ENCODE measurements at places on chromosomes 16 and 17.

- no peak for DNase-seq
Observed at GRCh38 chr16:86186313-86186712, 287.4 kb downstream of the IRF8 start.

- no peak for DNase-seq
Observed at GRCh38 chr17:39252788-39253460, 27.2 kb upstream of the STAC2 start.

GRCh38 chr17:44001461-44001920, 2.9 kb upstream of the NAGS start:
- no peak for DNase-seq

DNA sequence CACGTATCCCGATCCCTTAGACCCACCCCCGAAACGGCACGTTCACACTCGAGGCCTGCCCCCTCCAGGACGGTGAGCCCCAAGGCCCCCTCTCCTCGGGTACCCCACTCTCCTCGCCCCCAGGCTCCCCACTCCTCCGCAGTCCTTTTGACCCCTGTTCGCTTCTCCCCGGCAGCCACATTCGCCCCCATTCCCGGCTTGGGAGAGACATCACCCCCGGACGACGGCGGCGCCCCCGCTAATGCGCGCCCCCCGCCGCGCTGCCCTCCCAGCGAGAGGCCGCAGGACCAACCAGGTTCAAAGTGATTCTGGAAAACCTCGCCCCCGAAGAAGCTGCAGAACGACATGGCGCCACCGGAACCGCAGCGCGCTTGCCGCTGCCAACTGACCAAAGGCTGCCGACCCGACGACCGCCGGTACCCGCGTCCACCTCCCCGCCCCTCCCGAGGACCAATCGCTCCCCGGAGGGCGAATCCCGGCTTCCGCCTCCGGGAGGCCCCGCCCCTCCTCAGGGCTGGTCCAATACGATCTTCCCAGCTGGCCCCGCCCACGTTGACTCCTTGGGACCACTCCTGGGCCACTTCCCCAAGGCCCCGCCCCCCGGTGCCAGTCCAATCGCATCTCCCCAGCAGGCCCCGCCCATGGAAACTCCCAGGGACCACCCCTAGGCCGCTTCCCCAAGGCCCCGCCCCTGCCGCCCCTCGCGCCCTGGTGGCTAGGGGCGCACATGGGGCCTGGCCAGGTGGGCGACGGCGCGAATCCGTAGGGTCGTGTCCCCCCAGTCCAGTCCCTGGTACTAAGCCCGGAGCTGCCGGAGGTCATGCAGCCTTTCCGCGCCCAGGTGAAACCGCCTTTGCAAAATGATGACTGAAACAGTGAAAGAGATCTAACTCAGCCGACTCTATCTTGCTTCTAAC, at the start of gene MSRB1:
Gene MSRB1, minus strand, starts transcription at position 390 of the 917 bp plus-strand sequence. Its CDS starts 43 bp downstream, at position 347.
- peak; percentile 89 for DNase-seq
